Lung (tissue), 17 donors: ENCODE measurements at places on chromosomes 5 and 9. TPM values are rescaled to one million over a fixed set of nuclear protein-coding genes. Genes with fewer than 3 reads are reported as not detected.

The NEUROG1 gene
- not detected for total RNA-seq

GRCh38 chr5:169691471-169691870 lies 54.4 kb downstream of the DOCK2 start:
- no peak for DNase-seq

The PCDHGA2 gene
- 5.5 TPM for total RNA-seq

GRCh38 chr5:150458802-150459557 lies 9.4 kb upstream of the RPS14 start:
- peak; percentile 67 for DNase-seq

- DNase-seq, result no peak
Measured at GRCh38 chr9:2567922-2568321, 53.7 kb upstream of the VLDLR start.

GRCh38 chr5:170606941-170607340 lies 103.1 kb downstream of the KCNIP1 start:
- DNase-seq, result no peak

- peak; percentile 37 for DNase-seq
Measured at GRCh38 chr5:154714266-154714986, 40.8 kb upstream of the LARP1 start.

The SH3RF2 gene
- 14.3 TPM for total RNA-seq

The CTXN3 gene
- not detected for total RNA-seq

The PLAC8L1 gene
- total RNA-seq, result 0.46 TPM

The EDIL3 gene
- 12.6 TPM for total RNA-seq

The FGF1 gene
- 1.4 TPM for total RNA-seq

The TMEM141 gene
- total RNA-seq, result 56.5 TPM

- DNase-seq, result no peak
Measured at GRCh38 chr9:128323791-128324190, 1.2 kb downstream of the COQ4 start.

DNA sequence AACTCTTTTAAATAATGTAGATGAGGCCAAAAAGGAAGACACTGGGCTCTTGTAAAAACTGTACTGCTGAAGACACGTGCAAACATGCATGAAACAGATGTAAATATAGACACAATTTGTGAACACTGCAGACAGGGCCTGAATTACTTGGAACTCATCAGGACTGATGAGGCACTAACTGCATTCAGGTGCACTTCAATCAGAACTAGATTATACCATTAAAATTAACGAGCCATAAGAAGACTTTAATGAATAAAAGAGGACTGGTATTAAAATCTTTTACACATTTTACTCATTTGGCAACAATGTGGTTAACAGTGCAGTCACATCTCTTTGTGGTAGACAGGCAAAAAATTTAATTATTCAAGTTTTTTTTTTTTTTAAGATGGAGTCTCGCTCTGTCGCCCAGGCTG lies 13.4 kb upstream of the ZCCHC9 start:
- no peak for DNase-seq

The GRM6 gene
- total RNA-seq, result not detected

DNA sequence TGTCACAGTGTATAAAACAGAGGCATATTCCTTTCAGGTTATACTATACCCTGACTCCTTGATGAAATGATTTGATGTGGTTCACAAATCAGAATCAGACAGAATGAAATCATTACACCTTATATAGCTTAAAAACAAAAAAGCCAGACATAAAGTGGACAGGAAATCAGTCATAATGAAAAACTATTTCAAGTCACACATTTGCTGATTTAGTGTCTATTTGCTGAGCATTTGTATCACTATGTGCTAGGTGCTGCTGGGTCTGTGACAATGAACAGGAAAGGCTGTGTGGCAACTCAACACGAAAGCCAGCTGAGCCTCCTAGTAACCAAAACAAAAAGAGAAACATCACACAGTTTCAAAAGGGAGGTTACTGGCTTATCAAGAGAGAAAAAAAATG lies 194.0 kb downstream of the EFNA5 start:
- no peak for DNase-seq

The ORM2 gene
- 24.9 TPM for total RNA-seq

DNA sequence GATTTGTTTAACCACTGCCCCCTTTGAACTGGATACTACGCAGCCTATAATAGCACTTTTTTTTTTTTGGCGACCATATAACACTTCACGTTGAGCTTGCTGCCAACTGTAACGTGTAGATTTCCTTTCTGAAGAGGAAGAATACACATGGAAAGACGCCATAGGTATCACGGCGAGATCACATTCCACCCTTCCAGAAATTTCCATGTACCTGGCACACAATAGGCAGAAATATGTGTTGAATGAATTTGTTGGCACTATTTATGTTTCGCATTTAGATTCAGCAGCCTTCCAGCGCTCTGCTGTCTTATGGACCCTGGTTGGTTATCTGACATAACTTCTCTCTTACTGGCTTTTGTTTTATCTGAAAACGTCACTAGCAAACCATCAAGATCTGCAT lies 250.3 kb downstream of the SLIT3 start:
- DNase-seq, result no peak
